ENCODE measurements at places on chromosomes 7 and 10. TPM values are rescaled to one million over a fixed set of nuclear protein-coding genes. Genes with fewer than 3 reads are reported as not detected.

- H3K27ac ChIP-seq, result peak overlapping the region; percentile 89
- H3K4me1 ChIP-seq, result peaks cover 37% of the 10 kb centered on the region
- H3K4me3 ChIP-seq, result no peak overlapping the region
- no peak for DNase-seq
- H3K36me3 ChIP-seq, result no peaks in the 10 kb centered on the region
These were observed 11.2 kb downstream of the ITPRIP start for GRCh38 chr10:104326991-104327610.

The NRBF2 gene
- 17.0 TPM for total RNA-seq

DNA sequence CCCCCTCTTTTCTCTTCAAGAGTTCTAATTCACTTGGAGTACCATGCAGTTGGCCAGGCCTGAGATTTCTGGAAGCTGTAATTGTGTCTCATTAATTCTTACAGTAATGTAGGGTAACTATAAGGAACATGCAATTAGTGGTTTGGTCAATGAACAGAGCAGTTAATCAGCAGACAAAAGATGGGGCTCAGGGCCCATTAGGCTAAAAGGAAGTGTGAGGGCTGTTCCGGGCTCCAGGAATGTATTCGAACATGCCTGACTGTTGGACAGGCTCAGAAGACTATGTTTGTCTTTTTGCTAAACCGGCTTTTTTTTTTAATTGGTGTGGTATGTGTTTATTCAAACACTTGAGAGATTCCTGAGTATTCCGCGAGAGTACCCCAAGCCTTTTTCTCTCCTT is 42.5 kb upstream of the FZD8 start:
- H3K4me3 ChIP-seq, result no peak overlapping the region
- no peaks in the 10 kb centered on the region for H3K36me3 ChIP-seq
- H3K4me1 ChIP-seq, result no peaks in the 10 kb centered on the region
- H3K27ac ChIP-seq, result no peak overlapping the region

The VAX1 gene
- not detected for total RNA-seq

DNA sequence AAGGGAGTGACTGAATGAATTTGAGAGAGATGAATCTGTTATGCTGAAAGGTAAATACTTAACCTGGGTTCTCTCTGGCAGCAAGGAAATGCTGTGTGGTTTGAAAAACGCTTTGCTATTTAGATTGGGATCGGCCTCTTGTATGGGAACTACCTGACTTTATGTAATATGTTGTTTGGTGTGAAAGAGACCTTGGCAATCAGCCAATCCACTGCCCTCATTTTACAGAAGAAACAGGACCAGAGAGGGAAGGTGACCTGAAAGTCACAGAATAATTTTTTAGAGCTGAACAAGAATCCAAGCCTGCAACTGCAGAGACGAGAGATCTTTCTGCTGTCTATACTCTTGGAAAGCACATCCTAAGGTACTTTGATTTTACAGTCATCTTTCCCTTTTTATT is 1.0 kb downstream of the BUD31 start:
- no peak for DNase-seq
- H3K27ac ChIP-seq, result peak overlapping the region; percentile 96
- H3K27me3 ChIP-seq, result no peaks in the 10 kb centered on the region
- peak overlapping the region; percentile 100 for H3K4me3 ChIP-seq

- no peak overlapping the region for H3K4me3 ChIP-seq
- DNase-seq, result no peak
- H3K4me1 ChIP-seq, result no peaks in the 10 kb centered on the region
- no peak overlapping the region for H3K27ac ChIP-seq
These were observed 54.8 kb upstream of the RAB11FIP2 start for GRCh38 chr10:118101501-118101900.

DNA sequence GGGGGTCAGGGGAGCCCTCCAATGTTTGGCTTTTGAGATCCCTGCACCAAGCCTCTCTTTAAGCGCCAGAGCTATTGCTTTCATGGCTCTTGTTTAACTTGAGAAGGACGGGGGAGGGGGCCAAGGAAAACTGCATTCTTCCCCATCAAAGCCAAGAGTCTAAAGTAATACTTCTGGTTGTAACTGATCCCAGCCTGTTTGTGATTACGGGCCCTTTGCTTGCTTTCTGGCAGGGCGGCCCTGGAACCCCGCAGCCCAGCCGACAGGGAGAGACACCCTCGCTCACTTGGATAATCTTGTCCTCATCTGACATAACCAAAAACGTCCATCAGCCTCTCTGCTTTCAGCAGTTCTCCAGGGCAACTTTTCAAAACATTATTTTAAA is 154.7 kb downstream of the NEURL1 start:
- H3K4me3 ChIP-seq, result no peak overlapping the region
- no peaks in the 10 kb centered on the region for H3K27me3 ChIP-seq
- no peak for DNase-seq
- no peaks in the 10 kb centered on the region for H3K36me3 ChIP-seq
- H3K27ac ChIP-seq, result peak overlapping the region; percentile 63

The CPN1 gene
- not detected for total RNA-seq

- no peak overlapping the region for H3K27ac ChIP-seq
- H3K4me1 ChIP-seq, result no peaks in the 10 kb centered on the region
- H3K27me3 ChIP-seq, result no peaks in the 10 kb centered on the region
- H3K36me3 ChIP-seq, result no peaks in the 10 kb centered on the region
These were observed 193.8 kb upstream of the PTER start for GRCh38 chr10:16242859-16243613.

DNA sequence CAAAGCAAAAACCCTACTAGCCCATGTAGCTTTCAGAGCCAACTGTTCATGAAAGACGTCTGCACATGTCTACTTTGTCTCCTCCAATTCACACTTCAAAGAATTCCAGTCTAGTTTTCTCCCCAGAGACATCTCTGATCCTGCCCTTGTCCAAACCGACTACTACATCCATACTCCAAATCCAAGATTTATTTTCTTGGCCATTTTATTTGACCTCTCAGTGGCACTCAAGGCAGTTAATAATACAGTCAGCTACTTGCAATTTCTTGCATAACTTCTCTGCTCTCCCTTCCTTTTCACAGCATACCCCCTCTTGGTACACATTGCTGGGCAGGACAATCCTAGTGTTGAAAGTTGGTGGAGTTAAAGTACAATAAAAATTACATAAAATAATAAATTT is 170.9 kb upstream of the INHBA start:
- H3K27me3 ChIP-seq, result no peaks in the 10 kb centered on the region
- DNase-seq, result no peak
- H3K4me3 ChIP-seq, result no peak overlapping the region
- H3K27ac ChIP-seq, result no peak overlapping the region
- H3K4me1 ChIP-seq, result no peaks in the 10 kb centered on the region

DNA sequence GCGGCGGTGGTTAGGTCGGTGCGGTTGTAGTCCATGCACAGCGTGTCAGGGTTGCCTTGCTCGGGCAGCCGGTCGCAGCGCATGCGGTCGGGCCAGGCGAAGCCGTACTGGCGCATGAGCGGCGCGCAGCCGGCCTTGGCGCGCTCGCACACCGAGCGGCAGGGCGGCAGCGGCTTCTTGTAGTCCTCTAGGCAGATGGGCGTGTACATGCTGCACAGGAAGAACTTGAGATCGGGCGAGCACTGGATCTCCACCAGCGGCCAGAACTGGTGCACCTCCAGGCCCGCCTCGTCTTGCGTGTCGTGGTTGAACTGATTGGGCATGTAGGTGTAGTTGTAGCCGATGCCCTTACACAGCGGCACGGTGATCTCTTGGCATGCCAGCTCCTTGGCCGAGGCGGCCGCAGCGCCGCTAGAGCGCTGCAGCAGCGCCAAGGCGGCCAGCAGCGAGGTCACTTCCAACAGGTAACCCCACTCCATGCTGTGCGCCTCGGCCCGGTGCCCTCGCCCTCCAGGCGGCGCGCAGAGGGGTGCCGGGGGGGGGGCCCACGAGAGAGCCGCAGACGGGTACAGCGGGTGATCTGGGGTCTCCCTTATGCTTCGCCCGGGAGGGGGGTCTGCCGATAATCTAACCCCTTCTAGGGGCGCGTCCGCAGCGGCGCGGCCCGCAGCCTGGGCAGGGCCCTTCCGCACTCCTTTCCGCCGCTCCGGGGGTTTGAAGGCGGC is 983 bp downstream of the FZD8 start:
- peak; percentile 55 for DNase-seq
- peak overlapping the region; percentile 90 for H3K27ac ChIP-seq

All from breast epithelium (tissue), 4 donors.